ENCODE measurements at places on chromosomes 5 and 9.

- no peak for DNase-seq
Measured at GRCh38 chr5:12217039-12217438, 312.8 kb upstream of the CTNND2 start.

DNA sequence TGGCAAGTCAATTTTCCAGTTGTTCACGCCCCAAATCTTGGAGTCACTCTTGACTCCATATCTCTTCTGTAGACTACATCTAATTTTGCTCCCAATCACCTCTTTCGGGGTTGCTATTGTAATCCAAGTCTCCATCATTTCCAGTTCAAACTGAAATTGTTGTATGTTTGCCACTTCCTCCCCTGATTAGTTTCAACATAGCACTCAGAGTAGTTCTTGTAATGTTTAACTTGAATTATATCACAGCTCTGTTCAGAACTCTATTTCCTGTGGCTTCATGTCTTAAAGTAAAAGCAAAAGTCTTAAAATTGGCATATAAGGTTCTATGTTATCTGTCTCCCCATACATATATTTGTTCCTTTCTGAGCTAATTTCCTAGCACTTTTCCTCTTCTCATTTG, 348.5 kb upstream of the RIOK2 start:
- DNase-seq = no peak

GRCh38 chr9:76667521-76667957, 96.7 kb upstream of the PCA3 start:
- no peak for DNase-seq

DNA sequence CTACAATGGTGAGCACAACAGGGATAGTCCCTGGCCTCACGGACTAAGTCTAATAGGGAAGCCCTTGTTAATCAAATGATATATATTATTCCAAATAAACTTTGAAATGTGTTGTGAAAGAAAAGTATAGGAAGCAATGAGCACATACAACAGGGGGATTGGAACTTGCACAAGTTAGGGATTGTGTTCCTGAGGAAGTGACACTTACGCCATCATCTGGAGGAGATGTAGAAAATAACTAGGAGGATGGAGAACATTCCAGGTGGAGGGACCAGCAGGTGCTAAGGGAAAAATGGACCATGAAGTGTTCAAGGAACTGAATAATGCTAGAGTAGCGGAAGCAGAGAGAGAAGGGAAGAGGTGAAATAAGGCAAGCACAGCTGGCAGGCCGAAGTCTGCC, 18.8 kb upstream of the RPS23 start:
- DNase-seq = no peak

DNA sequence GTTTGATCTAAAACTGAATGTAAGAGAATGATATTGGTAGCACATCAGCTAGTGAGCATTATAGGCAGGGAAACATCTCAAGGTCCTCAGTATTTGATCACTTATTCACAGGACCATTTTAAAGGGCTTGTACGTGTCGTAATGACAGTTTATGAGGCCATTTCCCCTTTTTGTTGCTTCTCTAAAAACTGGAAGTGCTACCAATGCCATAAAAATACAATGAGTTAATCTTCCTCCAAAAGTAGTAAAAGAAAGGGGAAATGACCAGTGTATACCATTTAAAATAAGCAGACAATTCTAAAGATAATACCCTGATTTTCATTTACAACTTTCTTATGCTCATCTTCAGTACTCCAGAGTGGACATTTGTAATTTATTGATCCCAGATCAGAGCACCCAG, 285.8 kb upstream of the PCSK5 start:
- DNase-seq = no peak

- DNase-seq = no peak
Measured at GRCh38 chr9:76400534-76401096, 6.4 kb upstream of the RFK start.

DNA sequence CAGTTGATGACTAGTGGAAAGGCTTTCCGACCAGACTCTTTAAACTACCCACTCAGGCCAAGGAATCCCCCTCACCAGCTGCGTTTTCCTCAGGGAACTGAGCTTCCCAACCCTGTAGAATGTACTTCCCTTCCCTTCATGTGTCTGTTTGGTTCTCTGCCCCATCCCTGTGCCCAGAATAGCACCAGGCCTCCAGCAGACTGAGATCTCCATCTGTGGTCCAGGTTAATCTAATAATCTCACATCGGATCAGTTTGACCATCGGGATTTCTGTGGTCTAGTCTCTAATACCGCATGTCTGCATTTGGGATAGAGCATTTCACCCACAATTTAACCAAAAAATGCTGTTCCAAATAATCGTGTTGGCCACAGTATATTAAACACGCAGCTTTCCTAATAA, 237.2 kb downstream of the ROR2 start:
- DNase-seq = no peak

DNA sequence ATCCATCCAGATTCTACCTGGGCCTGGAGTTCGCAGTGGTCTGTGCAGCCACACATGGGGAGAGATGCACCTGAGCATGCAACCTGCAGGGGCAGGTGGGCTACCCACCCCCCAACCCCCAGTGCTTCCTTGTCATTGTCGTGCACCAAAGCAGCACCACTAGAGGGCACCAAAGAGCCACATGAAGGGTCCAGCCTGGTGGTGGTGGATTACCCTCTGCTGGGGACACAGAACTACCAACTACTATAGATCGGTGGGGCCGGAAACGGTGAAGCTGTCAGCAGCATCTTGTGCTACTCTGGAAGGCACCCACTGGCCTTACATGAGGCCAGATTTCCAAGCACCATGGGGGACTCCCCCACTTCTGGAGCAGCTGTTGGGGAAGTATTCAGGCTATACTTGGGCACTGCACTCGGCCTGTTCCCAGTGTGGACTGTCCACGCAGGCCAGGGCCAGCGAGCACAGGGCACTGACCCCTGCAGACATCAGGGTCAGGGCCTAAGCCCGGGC, 60.2 kb upstream of the TBC1D2 start:
- DNase-seq = peak; percentile 47

GRCh38 chr9:96214635-96215034, 87.3 kb downstream of the HSD17B3 start:
- DNase-seq = no peak

DNA sequence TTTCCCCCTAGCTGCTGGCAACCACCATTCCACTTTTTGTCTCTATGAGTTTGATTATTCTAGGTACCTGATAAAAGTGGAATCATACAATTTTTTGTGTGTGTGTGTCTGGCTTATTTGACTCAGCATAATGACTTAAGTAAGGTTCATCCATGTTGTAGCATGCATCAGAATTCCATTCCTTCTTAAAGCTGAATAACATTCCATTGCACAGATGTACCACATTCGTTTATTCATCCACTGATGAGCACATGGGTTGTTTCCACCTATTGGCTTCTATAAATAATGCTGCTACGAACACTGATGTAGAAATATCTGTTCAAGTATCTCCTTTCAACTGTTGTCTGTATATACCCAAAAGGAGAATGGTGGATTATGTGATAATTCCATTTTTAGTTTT, 33.7 kb downstream of the AP3B1 start:
- no peak for DNase-seq

DNA sequence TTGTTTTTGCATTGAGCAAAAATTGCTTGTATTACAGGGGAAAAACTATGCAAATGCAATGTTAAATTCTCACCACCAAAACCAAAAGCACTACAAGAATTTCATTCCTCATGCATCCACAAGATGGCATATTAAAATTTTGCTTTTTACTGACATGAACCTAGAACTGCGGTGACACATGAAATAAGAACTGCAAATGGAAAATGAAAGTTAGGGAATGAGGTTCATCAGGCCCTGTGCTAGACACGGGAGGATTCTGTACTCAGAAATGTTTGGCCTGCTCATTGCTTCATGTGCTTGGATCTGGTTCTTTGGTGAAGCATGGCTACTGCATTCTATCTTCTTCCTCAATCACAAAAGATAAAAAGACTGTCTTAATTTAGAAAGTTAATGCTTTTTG, 9.1 kb upstream of the RFK start:
- DNase-seq = no peak

DNA sequence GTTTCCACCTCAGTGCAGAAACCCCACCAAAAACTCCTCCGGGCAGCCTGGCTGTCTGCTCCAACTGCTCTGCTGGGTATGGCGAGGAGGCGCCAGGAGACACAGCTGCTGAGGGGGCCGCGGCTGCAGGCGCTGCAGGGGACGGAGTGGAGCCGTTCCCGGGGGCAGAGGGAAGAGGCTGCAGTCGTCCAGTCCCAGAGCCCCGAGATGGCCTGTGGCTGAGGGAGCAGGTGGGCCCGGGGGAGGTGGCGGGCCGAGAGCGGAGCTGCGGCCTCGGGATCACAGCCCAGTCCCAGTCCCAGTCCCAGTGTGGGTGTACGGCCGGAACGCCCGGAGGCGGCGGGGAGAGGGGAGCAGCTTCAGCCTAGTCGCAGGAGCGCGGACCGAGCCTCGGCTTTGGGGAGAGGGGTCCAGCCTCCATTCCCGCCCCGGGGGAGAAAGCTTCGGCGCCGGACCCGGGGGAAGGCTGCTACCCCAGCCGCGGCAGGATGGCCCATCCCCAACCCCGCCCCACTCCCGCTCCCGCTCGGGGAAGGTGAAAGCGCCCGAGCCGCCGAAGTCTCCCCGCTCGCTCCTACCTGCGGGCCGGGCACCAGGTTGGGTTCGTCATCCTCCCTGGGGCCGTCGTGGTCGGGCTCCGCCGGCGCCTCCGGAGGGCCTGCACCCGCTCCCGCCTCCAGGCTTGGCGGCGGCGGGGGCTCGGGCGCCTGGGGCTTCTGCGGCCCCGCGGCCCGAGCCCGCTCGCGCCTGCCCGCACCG, 513 bp downstream of the FAM193B start:
- DNase-seq = no peak

GRCh38 chr9:38336341-38336740, 56.2 kb upstream of the ALDH1B1 start:
- DNase-seq = no peak

GRCh38 chr5:160537940-160538339, 116.3 kb downstream of the PTTG1 start:
- DNase-seq = no peak

GRCh38 chr9:89842267-89842768, 237.5 kb downstream of the GADD45G start:
- no peak for DNase-seq

DNA sequence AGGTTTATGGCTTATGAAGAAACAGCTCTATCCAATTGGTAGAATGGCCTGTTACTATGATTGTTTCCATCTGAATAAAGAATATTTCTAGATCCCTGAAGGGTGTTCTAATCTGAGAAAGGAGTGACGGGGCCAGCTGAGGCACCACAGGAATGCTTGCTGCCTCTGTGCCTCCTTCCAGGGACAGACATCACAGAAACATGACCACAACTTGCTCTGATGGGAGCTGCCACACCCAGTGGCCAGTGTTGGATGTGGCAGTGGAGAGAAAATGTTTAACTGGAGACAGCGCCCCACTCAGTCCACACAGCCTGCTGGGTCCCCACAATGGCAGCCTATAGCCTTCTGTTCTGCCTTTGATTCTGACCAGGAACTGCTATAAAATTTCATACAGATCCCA, 38.6 kb upstream of the TESK1 start:
- DNase-seq = no peak

- DNase-seq = no peak
Measured at GRCh38 chr9:976943-977837, 735 bp downstream of the DMRT3 start.

DNA sequence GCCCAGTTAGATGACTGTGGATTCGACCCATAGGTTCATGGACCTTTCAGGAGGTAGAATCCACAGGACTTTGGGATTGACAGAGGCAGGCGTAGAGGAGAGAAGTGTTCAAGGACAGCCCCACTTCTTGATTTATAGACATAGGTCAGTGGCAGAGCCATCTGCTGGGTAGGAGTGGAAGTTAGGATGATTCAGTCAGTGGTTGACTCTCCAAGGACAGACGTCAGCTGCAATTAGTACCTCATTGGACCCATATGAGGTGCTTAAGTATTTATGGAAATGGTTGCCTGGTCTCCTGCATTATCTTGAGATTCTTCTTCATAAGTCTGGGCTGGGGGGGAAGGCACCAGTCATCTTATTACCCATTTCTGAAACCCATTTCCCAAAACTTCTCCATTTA, 70.9 kb downstream of the SH3RF2 start:
- DNase-seq = no peak

- no peak for DNase-seq
Measured at GRCh38 chr5:56588636-56589480, 226.5 kb upstream of the MAP3K1 start.

DNA sequence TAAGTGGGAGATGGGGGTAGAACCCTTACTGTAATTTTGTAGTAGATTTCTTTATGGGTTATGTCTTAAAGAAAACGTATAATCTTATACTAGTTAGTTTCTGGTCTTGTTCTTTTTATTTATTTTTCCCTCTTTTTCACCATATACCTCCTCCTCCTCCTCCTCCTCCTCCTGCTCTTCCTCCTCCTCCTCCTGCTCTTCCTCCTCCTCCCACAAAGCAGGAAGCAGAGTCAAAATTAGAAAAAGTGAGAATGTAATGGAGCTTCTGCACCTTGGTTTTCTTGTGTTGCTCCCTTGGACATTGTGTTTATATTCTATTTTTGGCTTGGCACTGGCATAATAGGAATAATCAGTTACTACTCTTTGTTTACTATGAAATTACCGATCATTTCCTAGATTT, 4.5 kb downstream of the MACIR start:
- no peak for DNase-seq

GRCh38 chr9:136378170-136379002, 4.9 kb upstream of the CARD9 start:
- no peak for DNase-seq

GRCh38 chr5:151315998-151316597, 12.5 kb upstream of the SLC36A3 start:
- DNase-seq = no peak

DNA sequence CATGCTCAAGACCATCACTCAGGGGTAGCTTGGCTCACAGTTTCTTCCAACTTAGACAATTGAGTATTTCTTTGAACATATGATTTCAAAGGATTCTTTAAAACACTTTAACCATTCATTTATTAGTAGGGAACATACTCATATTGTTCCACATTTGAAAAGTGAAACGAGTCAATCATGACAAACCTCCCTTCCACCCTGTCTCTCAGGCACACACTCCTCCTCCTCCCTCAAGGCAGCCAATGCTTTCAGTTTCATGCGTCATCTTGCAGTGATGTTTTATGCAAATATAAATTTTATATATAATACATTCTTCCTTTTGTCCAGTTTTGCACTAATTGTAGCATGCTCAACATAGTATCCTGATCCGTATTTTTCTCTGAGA, 126.0 kb upstream of the BOD1 start:
- no peak for DNase-seq

GRCh38 chr5:179816796-179817469, 3.8 kb upstream of the SQSTM1 start:
- DNase-seq = no peak

- no peak for DNase-seq
Measured at GRCh38 chr9:81113453-81114124, 575.8 kb downstream of the TLE1 start.
